ENCODE measurements at places on chromosomes 12 and 14.

DNA sequence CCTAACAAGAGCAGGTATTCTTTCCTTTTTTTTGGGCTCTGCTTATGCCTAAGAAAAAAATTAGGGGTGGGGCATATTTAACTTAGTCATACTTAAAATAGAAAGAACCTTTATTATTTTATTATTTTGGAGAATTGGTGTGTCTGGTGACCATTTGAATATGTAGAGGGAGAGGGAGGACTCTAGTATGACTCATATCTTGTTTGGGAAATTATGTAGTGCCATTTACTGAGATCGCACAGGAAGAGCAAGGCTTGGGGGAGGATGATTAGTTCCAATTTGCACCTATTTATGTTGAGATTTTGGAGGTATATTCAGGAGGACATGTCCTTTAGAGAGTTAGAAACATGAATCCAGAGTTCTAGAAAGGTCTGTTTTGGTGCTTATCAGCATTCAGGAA, 9.9 kb downstream of the ZNF410 start:
- no peak for DNase-seq

GRCh38 chr12:125424909-125425308, 359.7 kb downstream of the AACS start:
- no peak for DNase-seq

DNA sequence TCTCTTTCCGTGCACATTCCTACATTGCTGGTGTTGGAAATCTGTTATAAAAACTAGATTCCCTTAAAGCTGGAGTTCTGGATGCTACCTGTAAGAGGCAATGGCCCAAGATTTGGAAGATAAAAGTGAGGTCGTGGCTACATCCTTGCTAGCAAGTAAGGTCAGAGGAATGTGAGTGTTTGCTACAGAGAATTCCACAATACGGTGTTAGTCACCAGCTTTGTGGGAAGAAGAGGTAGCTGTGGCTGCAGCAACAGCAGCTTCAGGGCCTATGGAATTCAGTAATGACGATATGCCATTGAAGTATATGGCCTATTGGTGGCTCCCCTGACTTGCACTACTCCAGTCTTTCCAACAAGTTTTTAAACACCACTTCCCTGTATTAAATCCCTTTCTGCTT, 227.7 kb upstream of the TMEM260 start:
- no peak for DNase-seq

- no peak for DNase-seq
Observed at GRCh38 chr12:25926536-25926935, 31.9 kb upstream of the RASSF8 start.

DNA sequence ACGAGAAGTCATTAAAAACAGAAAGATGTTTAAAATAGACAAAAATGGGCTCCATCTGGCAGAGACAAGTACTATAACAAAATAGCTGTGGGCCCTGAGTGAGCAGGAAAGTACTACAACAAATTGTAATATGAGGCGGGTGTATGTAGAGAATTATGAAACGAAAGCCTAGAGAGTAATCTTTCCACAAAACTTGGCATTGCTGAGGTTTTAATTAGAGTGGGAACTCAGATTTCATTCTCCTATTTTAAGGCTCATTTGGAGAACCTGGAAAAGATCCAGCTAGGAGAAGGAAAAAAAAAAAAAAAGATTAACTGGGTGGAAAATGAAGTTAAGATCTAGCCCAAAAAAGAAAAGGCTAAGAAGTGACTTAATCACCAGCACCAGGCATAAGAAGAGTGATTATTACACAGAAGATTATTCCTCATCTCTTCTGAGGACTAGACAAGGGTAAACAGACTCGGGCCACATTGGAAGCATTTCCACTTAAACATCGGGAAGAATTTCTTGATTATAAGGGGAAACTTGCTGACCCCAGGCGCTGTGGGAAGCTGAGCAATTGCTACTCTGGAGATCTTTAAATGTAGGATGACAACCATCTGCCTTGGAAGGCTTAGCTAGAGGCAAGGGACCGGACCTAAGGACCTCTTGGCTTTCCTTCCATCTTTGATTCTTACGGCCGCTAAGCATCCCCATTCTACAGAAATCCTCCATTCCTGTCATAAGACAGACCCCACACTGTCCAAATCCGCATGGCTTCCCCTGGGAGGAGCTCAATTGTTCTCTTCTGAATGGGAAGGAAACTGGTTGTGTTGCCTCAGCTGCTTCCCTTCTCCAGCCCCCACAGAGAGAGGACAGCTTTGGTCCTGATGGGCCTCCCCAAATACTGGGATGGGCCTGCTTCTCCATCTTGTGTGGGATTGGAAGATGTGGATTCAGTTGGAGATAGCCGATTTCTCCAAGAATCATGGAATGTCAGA, 40.6 kb downstream of the IGF1 start:
- DNase-seq, result no peak

DNA sequence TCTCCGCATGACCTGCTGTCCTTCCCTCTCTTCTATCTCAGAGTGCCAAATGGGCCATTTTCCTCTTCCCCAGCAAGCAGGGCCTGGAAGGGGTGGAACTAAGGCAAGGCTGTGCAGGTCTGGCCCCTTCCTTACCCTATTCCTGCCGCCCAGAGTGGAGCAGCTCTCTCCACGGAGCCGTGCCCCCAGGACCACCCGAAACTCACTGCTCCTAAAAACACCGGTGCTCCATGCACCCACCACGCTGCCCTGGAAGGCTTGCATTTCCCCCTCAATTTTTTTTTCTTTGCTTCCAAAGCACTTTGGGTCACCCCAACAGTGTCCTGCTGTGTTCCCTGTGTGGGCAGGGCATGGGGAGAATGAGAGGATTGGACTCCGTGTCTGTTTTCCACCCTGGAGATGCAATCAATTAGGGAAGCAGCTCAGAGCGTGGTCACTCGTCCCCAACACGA, 48.5 kb upstream of the MEG3 start:
- DNase-seq, result no peak

- DNase-seq, result no peak
Observed at GRCh38 chr14:88256997-88257950, 65.8 kb downstream of the KCNK10 start.

- no peak for DNase-seq
Observed at GRCh38 chr12:42574851-42575266, 14.7 kb downstream of the PRICKLE1 start.

DNA sequence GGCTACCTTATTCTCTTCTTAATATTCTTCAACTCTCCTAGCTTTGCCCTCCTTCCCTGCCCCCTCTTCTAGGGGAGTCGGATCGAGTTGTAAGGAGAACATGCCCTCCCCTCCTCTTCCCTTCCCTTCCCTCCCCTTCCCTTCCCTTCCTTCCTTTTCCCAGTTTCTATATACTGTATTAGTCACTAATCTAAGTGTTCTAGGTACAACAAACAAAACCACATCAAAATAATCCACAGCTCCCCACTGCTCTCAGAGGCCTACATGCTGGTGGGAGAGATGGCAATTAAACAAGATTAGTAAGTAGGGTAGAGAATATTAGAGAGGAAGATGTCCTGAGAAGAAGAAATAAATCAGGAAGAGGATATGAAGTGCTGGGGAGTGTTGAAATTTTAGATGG, 119.9 kb upstream of the PZP start:
- DNase-seq, result no peak

DNA sequence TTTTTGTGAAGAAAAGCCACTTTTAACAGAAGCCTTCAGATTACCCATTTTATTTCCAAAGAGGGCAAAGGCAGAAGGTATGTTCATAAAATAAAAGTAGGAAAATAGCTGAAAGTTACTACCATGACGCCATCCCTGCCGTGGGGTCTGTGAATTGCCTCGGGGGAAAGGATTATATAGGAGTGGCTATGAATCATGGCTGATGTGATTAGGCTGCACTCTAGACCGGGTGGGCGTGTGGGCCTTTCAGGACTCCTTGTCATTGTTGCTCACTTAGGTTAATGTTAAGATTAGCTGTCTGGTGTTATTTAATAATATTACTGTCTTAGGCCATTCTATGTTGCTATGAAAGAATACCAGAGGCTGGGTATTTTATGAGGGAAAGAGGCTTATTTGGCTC, 195.5 kb downstream of the EGLN3 start:
- DNase-seq, result no peak

GRCh38 chr12:123867141-123867540, 105.0 kb downstream of the DNAH10 start:
- DNase-seq, result no peak

GRCh38 chr12:48629541-48629940, 52.5 kb downstream of the KANSL2 start:
- no peak for DNase-seq

GRCh38 chr12:47158792-47159191, 79.0 kb upstream of the AMIGO2 start:
- DNase-seq, result no peak

- DNase-seq, result no peak
Observed at GRCh38 chr14:59060841-59061240, 127.6 kb upstream of the DAAM1 start.

DNA sequence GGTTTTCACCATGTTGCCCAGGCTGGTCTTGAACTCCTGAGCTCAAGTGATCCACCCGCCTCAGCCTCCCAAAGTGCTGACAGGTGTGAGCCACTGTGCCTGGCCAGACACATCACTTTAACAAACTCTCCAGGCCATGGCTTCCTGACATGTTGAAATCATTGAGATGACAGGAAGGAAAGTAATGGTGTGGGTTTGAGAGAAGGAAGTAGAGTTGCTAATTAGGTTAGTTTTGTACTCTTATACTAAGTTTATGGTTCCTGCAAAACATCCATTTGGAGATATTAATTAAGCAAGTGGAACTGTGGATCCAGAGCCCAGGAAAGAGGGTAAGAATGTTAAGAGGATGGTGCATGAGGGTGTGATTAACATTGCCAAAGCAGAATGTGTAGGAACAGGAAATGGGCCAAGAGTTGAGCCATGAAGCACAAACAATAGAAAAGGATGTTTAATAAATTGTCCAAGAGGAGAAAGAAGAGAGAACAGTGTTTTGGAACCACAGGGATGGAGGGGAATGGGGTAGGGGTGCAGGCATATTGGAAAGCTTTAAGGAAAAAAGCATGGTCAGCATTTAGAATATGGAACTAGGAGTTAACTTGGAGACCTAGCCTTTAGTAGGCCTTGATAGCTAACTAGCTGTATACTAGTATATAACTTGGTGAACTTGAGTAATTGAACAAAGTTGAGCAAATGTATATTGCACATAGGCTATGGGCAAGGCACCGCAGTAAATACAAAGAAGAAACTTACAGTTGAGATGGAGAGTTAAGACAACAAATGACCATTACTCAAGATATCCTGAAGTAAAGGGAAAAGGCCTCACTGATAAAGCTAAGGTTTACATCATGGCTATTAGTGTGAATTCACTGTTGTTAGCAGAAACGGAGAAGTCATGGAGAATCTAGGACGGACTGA, 91.3 kb upstream of the DNM1L start:
- DNase-seq, result no peak

GRCh38 chr12:50088577-50089335, 3.6 kb downstream of the SMARCD1 start:
- DNase-seq, result no peak

DNA sequence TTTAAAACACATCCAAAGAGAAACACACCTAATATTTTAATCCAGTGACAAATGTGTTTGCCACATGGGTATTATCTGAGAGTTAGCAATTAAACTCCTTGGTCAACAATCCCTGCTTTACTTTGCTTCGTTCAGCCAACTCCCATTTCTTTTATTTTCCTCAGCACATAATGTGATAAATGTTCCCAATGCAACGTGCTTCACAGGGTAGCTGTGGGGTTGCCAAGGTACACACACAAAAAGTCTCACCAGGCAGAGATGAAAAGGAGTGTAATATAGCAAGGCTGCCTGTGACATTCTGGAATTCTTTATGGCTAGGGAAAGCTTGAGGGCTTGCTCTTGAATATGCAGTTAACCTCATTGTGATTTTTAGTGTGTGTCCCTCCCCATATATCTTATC, 208.0 kb upstream of the DIO2 start:
- no peak for DNase-seq

DNA sequence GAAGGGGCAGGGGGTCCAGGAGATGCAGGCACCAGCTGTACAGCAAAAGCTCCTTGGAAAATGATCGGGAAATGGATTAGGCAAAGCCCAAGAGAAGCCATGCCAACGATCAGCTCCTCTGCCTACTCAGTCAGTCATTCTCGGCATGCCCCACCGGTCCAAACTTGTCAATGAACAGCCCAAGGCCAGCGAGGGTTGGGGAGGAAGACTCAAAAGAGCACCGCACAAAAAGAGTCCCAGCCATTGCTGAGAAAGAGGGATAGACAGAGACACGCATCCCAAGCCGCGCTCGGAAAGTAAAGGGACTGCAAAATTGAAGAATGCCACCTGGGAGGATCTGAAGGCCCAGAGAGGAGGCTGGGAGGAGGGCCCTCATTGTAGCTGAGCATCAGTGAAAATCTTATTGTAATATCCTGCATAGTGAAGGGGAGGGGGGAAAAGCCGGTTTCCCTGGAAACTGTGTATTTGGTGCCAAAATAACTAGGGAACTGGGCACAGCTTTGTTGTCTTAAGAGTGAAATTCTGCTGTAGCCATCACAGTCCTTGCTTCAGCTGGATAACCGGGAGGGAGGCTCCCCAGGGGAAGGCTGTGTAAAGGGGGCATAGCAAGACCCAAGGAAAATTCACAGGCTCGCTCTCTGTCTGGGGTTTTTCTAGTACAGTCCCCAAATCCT, 4.7 kb downstream of the KDM2B start:
- peak; percentile 29 for DNase-seq

Data from neuronal stem cell (in vitro differentiated cells).